ENCODE measurements at places on chromosomes 16 and 17. TPM values are rescaled to one million over a fixed set of nuclear protein-coding genes. Genes with fewer than 3 reads are reported as not detected.

Gene RHOT1
- 54.9 TPM for total RNA-seq

Gene GNG13
- not detected for total RNA-seq

Gene GABARAP
- 153 TPM for total RNA-seq

Gene TBC1D26
- total RNA-seq = 0.39 TPM

Gene GRAPL
- total RNA-seq = 0.20 TPM

Gene DNAH9
- not detected for total RNA-seq

Gene KIF2B
- not detected for total RNA-seq

Gene CFAP52
- total RNA-seq = 0.20 TPM

Gene SDR42E1
- total RNA-seq = under 0.01 TPM

Gene OTOA
- total RNA-seq = 0.07 TPM

All from smooth muscle cell of the pulmonary artery (primary cell).